ENCODE measurements at places on chromosomes 5 and 9.

GRCh38 chr9:84394036-84394435, 53.5 kb upstream of the SLC28A3 start:
- no peak overlapping the region for H3K27ac ChIP-seq
- H3K36me3 ChIP-seq = no peaks in the 10 kb centered on the region
- H3K4me3 ChIP-seq = no peak overlapping the region
- peaks cover 4% of the 10 kb centered on the region for H3K27me3 ChIP-seq
- H3K4me1 ChIP-seq = no peaks in the 10 kb centered on the region

DNA sequence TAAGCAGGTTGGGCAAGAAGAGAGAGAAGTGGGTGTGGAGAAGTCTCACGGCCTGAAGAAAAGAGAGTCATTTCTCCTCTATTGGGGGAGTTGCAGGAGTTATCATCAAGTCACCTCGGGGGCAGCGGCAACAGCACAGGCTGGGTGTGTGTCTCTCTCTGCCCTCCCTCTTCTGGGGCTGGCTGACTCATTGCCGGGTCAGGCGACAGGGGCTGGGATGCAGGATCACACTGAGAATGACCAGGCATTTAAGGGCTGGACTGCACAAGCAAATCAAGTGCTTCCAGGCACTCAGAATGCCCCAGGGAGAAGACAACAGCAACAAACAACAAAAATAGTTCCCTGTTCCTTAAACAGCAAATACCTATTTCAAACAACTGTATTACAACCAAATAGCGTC, 6.3 kb upstream of the EQTN start:
- no peak for DNase-seq
- H3K4me3 ChIP-seq = no peak overlapping the region
- no peaks in the 10 kb centered on the region for H3K36me3 ChIP-seq
- no peak overlapping the region for H3K27ac ChIP-seq
- no peaks in the 10 kb centered on the region for H3K27me3 ChIP-seq

- no peak overlapping the region for H3K4me3 ChIP-seq
- no peaks in the 10 kb centered on the region for H3K4me1 ChIP-seq
- no peak for DNase-seq
- H3K27me3 ChIP-seq = no peaks in the 10 kb centered on the region
- H3K27ac ChIP-seq = no peak overlapping the region
Measured at GRCh38 chr9:121835587-121836365, 184.3 kb downstream of the DAB2IP start.

GRCh38 chr9:97075289-97075985, 36.5 kb upstream of the CTSV start:
- H3K27me3 ChIP-seq = peaks cover 90% of the 10 kb centered on the region
- H3K36me3 ChIP-seq = no peaks in the 10 kb centered on the region
- no peak overlapping the region for H3K27ac ChIP-seq

DNA sequence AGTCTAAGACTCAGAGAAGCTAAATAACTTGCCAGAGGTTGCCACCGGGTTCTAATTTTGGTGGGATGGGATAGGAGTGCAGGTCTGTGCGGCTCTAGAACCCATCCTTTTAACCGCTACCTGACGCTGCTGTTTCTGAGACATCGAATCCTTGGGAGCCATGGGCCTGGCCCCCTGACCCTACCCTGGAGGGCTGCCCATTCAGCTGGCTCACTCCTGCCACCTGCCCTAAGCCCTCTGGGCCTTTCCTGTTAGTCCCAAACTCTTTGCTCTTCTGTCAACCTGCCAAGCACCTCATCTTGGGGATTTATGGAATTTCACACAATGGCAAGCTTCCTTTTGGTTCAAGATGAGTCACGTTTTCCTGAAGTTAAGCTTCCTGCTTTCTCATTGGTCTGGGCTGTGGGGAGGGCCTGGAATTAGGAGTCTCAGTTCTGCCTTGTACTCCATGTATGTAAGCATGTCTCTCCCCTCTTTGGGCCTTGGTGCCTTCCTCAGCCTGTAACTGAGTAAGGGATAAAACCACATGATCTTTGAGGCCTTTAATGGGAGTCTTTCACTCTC, 26.6 kb downstream of the ENHO start:
- H3K27ac ChIP-seq = no peak overlapping the region
- DNase-seq = no peak
- no peaks in the 10 kb centered on the region for H3K4me1 ChIP-seq

Measured in left lung (tissue), 14 donors.